ENCODE measurements at places on chromosomes 1 and 21.

- DNase-seq = peak; percentile 74
Observed at GRCh38 chr1:21012937-21013336, 163.8 kb downstream of the EIF4G3 start.

DNA sequence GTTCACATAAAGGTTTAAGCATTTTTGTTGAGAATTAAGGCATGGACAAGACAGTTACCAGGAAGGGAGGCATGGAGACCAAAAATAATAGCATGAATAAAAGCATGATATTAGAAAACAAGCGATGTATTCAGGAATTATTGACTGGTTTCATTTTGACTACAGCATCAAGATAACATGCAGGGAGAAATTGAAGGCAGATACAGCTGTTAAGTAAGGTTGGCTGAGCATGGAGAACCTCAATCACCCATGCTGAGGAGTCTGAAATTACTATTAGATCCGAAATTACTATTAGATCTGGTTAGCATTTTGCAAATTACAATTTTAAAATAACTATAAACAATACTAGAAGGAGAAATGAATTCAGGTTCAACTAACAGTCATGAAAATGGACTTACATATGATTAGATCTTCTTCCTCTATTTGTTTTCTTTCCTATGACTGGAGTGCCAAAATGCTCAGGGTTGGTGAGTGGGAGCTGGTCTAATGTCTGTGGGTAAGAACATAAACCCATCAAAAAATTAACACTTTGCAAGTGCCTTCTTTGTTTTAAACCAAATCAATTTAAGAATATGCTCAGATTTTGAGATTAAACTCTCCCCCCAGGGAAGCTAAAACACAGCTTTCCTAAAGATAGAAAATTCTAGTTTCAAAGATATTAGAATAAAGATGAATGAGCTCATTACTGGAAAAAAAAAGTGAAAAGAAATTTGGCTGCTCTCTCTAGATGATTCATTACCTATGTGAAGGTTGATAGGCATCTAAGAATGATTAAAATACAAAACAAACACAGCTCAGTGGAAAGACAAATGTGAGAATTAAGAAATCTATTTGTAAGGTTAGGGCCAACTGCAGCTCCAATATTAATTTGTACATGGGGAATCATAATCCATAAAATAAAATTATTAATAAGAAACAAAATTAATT is 81.7 kb downstream of the ARID4B start:
- DNase-seq = peak; percentile 29

- no peak for DNase-seq
Observed at GRCh38 chr1:45243476-45244343, 37.3 kb upstream of the ZSWIM5 start.

DNA sequence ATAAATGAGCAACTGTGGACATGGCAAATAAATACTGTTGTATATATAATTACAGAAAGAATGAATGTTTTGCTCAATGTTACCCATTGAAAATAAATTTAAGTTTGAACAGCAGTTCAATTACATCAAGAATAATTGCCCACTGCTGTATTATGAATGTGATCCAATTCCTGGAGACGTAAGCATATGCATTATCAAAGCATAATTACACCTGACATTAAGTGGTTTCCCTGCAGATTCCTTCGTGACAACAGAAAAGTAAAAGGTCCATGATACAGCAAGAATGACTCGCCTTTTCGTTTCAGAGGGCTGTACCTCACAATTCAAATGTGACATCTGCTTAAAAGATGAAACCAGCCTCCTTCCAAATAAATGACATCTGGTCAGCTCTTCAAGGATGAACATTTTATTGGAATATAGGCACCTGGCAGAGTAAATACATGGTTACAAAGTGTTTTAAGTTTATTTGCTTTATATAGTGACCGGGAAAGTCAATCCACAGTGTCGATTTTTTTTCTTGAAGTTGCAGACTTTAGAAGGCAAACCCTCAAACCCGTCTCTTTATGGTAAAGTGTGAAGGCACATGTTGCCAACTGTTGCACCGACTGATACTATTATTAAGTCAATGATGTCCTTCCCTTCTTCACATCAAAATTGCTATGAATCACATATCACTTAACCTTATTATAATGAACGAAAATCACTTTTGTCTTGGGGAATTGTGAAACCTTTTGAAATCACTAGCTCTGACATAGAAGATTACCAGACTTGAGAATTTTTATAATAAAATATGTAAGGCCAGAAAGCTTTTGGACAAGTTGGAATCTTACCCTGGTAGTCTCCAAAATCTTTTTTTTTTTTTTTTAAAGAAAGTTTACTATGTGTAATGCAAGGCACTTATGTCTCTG is 36.2 kb upstream of the EDEM3 start:
- no peak for DNase-seq

DNA sequence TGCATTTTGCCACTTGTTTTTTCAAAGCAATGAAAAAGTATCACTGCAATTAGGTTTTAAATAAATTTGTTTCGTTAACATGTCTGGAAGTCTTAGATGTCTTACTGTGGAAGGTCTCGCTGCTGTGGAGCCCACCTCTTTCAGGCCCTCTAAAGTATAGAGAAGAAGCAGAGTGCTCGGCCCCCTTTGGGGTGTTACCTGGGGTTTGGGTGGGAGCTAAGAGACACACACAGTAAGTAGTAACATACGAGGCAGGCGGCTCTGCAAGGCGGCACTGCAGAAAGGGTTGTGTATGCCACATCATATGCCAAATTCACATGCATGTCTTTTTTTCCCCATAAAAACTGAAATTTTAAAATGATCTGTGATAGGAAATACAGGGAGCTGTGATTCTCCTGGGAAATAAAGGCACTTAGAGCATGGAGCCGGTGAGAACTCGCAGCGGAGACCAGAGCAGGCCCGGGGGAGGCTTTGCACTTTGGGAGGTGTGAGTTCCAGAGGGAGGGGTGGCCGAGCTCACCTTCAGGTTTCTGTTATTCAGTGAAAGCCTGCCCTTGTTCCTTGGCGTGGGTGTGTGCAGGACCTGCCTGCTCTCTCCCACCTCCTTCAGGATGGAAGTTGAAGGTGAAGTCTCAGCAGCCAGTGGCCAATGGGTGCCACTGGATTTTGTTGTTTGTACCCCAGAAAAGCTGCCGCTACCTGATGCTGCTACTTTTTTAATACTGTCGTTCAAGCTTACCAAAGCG is 35.7 kb upstream of the PWP2 start:
- no peak for DNase-seq

- no peak for DNase-seq
Observed at GRCh38 chr1:192600275-192600674, 24.7 kb downstream of the RGS1 start.

- no peak for DNase-seq
Observed at GRCh38 chr21:41819236-41819855, 52.5 kb upstream of the RIPK4 start.

DNA sequence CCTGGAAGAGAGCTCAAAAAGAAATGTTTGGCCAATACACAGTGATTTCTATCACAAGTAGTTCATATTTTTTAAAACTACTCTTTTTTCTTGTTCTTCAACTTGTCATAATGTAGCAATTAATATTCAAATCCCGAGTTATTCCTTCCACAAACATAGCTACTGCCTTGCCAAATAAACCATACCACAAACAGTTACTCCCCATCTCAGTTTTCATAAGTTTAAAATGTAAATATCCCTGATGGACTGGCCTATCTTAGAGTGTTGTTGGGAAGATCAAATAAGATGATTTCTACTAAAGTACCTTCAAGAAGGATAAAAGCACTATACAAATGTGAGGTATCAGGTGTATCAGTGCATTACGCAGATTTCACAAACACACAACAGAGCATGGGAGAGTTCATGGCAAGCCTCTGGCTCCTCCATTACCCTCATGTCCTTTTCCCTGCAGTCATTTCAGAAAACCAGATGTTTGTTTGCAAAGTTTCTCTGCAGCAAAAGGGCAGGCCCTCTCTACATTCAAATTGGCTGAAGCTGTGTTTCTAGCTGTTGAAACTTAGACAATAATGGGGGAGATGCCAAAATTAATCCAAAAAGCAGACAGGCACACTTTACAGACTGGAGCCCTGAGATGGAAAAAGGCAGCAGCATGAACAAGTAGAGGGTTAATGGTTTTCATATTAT is 16.1 kb downstream of the WLS start:
- no peak for DNase-seq

GRCh38 chr1:233020426-233020825 is 70.0 kb downstream of the NTPCR start:
- peak; percentile 61 for DNase-seq

All from astrocyte of the hippocampus (primary cell).